ENCODE measurements at places on chromosomes 5 and 9.

GRCh38 chr5:135714126-135714894 lies 120.2 kb upstream of the SLC25A48 start:
- no peaks in the 10 kb centered on the region for H3K36me3 ChIP-seq
- no peaks in the 10 kb centered on the region for H3K27me3 ChIP-seq
- H3K4me3 ChIP-seq, result no peak overlapping the region
- peaks cover 16% of the 10 kb centered on the region for H3K4me1 ChIP-seq
- no peak overlapping the region for H3K27ac ChIP-seq

GRCh38 chr9:92185681-92186080 lies 70.5 kb upstream of the SPTLC1 start:
- no peak overlapping the region for H3K27ac ChIP-seq
- H3K27me3 ChIP-seq, result no peaks in the 10 kb centered on the region
- H3K4me3 ChIP-seq, result no peak overlapping the region
- H3K4me1 ChIP-seq, result no peaks in the 10 kb centered on the region
- no peaks in the 10 kb centered on the region for H3K36me3 ChIP-seq

DNA sequence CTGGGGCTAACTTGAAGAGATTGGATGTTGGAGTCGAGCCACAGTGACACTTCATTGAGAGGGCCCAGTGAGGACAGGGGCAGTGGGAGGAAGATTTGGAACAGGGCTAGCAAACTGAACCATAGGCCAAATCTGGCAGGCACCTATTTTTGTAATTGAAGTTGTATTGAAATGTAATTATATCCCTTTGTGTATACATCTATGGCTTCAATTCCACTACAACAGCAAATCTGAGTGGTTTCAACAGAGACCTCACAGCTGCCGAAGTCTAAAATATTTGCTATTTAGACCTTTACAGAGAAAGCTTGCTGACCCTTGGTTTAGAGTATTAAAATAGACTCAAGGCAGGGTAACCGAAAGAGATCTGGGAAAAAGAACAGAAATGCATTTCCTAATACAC lies 4.7 kb upstream of the TNFSF8 start:
- peak; percentile 11 for DNase-seq
- H3K36me3 ChIP-seq, result no peaks in the 10 kb centered on the region
- H3K27ac ChIP-seq, result no peak overlapping the region
- no peaks in the 10 kb centered on the region for H3K27me3 ChIP-seq

GRCh38 chr5:124274949-124275348 lies 471.5 kb downstream of the ZNF608 start:
- DNase-seq, result no peak
- no peak overlapping the region for H3K27ac ChIP-seq
- H3K4me1 ChIP-seq, result no peaks in the 10 kb centered on the region
- H3K27me3 ChIP-seq, result no peaks in the 10 kb centered on the region
- H3K4me3 ChIP-seq, result no peak overlapping the region

DNA sequence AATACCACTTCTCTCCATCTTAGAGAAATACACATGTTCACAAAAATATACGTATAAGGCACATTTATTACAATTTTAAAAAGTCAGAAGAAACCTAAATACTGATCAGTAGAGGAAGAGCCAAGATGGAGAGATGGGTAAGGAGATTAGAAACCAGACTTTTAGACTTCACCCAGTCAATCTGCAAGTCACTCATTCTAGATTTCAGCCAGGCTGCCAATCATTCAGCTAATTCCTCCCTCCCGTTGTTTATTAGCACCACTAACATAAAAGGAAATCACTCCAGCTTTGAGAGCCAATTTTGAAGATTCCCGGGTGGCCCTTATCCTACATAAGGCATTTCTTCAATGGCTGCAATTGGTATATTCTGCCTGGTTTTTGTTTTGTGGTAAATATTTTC lies 109.8 kb upstream of the NR5A1 start:
- no peak for DNase-seq
- H3K4me1 ChIP-seq, result no peaks in the 10 kb centered on the region
- H3K27ac ChIP-seq, result no peak overlapping the region
- no peaks in the 10 kb centered on the region for H3K36me3 ChIP-seq
- H3K4me3 ChIP-seq, result no peak overlapping the region

DNA sequence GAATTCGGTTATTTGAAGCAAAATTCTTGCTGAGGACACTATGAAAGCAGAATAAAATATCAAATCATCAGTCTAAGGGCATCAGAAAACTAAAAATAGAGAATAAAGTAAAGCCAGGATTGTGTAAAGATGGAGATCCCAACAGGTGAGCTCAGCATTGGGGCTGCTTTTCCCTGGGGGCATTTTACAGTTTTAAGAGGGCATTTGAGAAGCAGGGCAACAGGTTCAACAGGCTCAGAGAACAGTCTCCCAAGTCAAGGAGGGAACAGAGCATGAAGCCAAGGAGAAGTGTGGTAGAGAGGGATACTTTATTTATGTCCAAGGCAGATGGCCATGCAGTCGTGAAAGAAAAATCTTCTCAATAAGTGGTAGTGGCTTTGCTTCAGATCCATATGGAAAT lies 145.4 kb downstream of the SYK start:
- no peaks in the 10 kb centered on the region for H3K27me3 ChIP-seq
- no peak overlapping the region for H3K4me3 ChIP-seq
- H3K4me1 ChIP-seq, result no peaks in the 10 kb centered on the region
- no peak for DNase-seq

DNA sequence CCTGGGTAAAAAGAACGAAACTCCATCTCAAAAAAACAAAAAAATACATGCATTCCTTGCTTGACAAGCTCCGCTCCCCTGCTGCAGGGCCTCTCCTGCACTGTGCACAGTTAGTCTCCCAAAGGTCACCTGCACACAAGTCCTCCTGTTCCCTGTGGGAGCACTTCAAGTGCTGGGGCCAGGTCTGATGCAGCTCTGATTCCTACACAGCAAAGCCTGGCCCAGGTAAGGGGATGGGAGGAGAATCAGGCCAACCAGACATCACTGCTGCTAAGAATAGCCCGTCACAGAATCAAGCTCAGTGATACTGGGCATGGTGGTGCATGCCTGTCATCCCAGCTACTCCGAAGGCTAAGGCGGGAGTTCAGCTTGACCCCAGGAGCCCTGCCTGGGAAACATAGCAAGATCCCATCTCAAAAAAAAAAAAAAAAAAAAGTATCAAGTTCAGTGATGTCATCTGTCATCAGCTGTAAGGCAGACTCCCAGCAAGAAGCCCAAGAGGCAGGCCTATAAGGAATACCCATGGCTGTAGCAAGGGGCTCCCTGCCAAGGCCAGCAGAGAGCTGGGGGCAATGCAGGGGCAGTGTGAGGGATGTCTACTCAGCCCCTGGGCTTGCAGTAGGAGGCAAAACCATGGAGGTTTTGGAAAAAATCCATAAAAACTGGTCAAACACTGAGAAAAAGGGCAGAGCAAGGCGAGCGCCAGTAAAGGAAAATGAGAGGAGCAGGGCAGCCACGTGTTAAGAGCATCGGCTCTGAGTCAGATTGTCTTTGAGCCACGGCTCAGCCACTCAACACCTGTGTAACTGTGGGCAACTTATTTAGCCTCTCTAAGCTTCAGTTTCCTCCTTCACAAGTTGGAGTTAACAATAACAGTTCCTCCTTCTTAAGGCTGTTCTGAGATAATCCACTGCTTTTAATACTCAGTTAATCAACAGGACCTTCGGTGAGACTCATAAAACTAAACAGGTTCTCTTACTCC lies 3.2 kb downstream of the TPM2 start:
- peak overlapping the region; percentile 1 for H3K27ac ChIP-seq
- H3K36me3 ChIP-seq, result no peaks in the 10 kb centered on the region
- H3K4me1 ChIP-seq, result peaks cover 32% of the 10 kb centered on the region
- no peaks in the 10 kb centered on the region for H3K27me3 ChIP-seq

DNA sequence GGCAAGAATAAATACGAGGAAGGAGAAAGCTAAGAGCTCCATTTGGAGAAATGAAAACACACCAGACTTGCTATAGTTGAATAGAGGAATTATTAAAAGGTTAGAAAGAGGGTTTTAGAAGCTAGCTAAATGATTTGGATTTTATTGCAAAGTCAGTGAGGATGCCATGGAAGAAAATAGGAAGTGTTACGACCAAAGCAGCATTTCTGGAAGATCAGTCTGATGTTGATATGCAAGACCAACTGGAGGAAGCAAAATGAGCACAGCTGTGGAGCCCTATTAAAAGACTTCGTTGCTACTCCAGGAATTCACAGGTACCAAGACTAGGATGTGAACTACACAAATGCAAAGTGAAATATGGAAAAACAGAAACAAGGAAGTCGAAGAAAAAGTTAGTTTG lies 2.1 kb downstream of the DHX29 start:
- no peak for DNase-seq
- peaks cover 59% of the 10 kb centered on the region for H3K4me1 ChIP-seq
- H3K27ac ChIP-seq, result no peak overlapping the region
- no peaks in the 10 kb centered on the region for H3K27me3 ChIP-seq
- H3K36me3 ChIP-seq, result peaks cover 8% of the 10 kb centered on the region

GRCh38 chr5:142358648-142359047 lies 33.8 kb upstream of the SPRY4 start:
- no peaks in the 10 kb centered on the region for H3K36me3 ChIP-seq
- no peak for DNase-seq
- H3K4me1 ChIP-seq, result peaks cover 22% of the 10 kb centered on the region
- no peak overlapping the region for H3K27ac ChIP-seq

DNA sequence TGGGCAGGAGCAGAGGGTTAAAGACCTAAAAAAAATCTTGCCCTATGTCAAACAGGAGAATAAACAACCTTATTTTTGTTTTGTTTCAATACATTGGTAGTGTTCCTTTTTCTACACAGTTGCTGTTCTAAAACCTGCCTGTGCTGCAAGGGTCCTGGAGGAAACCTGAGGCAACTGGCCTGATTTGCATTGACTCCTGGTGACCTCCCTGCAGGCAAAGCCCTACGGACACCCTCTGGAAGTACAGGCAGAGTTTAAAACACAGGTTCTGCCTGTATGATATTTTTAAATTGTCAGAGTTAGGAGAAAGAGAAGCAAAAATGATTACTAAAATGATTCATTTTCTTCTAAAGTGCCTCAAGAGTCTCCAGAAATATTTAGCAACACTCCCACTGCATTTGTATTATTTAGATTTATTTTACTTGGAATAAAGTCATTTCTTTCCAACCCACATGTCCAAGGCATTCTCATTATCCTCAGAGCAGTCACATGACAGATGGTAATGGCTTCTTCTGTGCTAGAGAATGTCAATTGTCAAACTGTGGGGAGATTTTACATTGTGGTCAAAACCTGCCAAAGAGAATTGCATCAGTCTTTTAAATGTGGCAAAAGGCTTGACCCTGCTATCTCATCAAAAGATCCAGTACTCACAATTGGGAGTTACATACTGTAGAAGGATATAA lies 559.6 kb downstream of the CETN3 start:
- H3K27me3 ChIP-seq, result no peaks in the 10 kb centered on the region
- no peaks in the 10 kb centered on the region for H3K36me3 ChIP-seq
- H3K4me3 ChIP-seq, result no peak overlapping the region
- H3K4me1 ChIP-seq, result no peaks in the 10 kb centered on the region
- no peak for DNase-seq
